Muscle of arm (tissue), 14 donors: ENCODE measurements at places on chromosomes 4 and X. TPM values are rescaled to one million over a fixed set of nuclear protein-coding genes. Genes with fewer than 3 reads are reported as not detected.

GRCh38 chr4:128810331-128810870, 901 bp downstream of the JADE1 start:
- DNase-seq: peak; percentile 55

GRCh38 chr4:5615496-5616075, 92.8 kb downstream of the EVC2 start:
- no peak for DNase-seq

AMER1 gene
- polyA plus RNA-seq: 6.3 TPM

DNA sequence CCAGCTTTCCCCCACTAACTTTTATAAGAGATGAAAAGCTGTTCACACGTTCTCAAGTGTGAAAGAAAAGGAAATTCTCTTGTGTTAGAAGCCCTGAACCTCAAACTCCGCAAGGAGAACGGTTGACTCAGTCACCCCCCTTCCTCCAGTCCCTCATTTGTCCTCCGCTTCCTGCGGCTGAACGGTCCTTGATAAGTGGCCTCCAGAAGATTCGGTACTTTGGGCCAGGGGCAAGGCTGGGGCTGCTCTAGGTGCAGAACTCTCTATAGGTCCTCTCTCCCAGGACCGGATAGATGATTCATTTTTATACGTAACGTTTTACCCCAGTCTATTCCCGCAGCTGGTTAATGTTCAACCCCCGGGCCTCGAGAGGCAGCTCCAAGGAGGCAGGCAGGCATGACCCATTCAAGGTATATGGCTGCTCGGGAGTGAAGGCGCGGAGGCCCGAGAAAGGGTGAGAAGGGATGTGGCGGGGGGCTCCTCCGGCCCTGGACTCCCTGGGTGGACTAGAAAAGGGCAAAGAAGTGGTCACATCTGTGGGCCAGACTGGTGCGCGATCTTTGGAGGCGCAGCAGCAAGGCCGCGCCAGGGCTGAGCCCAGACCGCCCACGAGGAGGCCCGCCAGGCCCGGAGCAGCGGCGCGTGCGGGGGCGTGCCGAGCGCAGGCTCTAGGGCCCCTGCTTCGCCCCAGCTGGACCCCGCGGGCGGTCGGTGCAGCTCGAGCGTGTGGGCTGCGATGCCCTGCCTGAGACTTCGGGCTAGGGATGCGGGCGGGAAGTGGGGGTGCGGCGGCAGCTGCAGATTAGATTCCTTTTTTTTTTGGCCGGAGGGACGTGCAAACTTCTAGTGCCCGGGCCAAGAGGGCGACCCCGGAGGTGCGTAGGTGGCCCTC, 11.7 kb downstream of the PITX2 start:
- DNase-seq: no peak

DNA sequence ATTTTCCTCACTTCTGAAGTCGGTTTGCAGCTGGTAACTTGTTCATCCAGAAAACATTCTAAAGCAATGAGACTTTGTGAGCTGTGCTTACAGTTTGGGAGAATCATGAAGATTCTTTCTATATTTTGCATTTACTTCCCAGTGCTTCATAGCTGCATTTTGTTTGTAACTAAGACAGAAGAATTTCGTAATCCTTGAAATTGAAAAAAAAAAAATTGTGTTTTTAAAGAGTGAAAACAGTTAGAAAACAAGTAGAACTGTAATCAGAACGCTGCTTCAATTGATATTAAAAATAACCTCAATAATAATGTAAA, 392.4 kb downstream of the UNC5C start:
- no peak for DNase-seq
